ENCODE measurements at places on chromosomes 7 and 10.

GRCh38 chr7:46864716-46865115 lies 717.2 kb downstream of the TNS3 start:
- DNase-seq: no peak

DNA sequence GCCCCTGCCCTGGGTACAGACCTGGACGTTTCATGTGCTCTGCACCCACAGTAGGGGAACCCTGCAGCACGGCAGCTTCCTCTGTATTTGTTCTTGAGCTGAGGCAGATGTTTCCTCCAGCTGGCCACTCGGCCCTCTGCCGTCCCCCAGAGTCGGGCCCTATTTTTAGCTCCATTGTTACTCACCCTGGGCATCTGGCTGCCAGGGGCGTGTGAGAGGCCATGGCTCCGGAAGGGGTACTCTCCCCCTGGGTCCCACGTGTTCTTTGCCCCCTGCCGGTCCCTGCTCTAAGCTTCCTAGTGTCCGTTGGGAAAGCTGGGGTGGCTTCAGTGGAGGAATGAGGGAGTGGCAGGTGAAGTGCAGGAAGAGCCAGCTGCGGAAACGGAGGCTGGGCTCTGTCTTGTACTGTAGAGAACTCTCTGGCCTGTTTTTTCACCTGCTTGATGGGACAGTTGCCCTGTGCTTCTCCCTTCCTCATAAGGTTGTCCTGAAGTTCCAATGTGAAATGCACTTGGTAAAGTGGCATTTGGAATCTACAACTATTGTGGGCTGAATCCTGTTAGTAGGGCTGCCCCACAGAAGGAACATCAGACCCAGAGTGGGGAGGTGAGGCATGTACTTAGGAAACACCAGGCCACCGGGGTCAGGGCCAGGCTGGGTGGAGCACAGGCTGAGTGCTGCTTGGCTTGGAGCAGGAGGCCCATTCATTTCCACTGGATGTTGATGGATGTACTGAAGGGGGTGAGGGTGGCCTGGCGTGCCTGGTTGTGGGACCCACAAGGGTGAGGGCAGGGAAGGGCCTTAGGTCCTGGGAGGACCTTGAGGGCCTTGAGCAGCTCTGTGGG lies 30.6 kb downstream of the PALD1 start:
- peak; percentile 68 for DNase-seq

DNA sequence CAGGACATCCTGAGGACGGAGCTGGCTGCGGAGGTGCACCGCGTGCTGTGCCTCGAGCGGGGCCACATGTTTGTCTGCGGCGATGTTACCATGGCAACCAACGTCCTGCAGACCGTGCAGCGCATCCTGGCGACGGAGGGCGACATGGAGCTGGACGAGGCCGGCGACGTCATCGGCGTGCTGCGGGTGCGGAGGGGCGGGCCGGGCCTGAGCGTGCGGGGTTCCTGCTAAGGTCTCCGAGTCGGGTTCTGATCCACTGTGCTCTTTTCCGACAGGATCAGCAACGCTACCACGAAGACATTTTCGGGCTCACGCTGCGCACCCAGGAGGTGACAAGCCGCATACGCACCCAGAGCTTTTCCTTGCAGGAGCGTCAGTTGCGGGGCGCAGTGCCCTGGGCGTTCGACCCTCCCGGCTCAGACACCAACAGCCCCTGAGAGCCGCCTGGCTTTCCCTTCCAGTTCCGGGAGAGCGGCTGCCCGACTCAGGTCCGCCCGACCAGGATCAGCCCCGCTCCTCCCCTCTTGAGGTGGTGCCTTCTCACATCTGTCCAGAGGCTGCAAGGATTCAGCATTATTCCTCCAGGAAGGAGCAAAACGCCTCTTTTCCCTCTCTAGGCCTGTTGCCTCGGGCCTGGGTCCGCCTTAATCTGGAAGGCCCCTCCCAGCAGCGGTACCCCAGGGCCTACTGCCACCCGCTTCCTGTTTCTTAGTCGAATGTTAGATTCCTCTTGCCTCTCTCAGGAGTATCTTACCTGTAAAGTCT lies 10.4 kb downstream of the ATG9B start:
- DNase-seq: no peak

DNA sequence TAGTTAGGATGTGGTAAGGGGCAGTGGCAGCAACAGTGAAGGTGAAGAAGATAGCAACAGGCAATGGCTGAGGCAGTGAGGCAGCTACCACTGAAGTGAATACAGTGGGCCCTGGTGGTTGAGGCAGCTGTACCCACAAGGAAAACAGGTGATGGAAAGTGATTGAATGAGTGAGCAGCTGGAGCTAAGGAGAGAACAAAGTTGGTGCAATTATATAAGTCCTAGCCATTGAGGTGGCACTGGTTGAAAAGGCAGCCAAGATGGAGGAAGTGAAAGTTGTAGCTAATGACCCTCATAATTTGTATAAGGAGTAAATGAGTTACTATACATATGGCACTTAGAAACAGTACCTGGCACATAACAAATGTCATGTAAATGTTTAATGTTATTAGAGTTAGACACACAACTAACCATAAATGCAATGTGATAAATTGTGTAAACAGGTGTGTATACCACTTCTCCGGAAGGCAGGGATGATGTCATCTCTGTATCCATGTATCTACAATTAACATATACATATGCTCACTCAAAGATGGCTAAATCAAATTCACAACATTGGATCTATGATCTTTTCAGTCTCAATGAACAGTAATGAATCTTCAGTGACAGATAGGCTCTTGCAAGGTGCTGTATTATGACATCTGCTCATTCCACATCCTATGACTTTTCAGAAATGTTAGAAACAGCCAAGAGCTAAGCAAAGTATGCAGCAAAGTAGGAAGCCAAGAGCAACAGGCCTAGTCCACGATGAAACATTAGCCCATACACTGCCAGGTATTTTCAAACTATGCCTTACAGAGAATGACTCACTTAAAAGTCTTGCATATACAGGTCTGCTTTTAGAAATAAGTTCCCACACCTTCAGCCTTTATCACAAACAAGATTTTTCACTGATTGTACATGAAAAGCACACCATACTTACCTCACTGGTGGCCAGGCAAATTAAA lies 10.7 kb downstream of the XPNPEP1 start:
- DNase-seq: no peak

GRCh38 chr7:48387932-48388331 lies 216.7 kb downstream of the ABCA13 start:
- DNase-seq: no peak

GRCh38 chr10:47077386-47077785 lies 166.2 kb downstream of the PTPN20 start:
- no peak for DNase-seq

- DNase-seq: peak; percentile 37
Observed at GRCh38 chr7:76261931-76262330, 40.5 kb upstream of the HSPB1 start.

GRCh38 chr10:120022357-120022756 lies 129.8 kb downstream of the SEC23IP start:
- no peak for DNase-seq

DNA sequence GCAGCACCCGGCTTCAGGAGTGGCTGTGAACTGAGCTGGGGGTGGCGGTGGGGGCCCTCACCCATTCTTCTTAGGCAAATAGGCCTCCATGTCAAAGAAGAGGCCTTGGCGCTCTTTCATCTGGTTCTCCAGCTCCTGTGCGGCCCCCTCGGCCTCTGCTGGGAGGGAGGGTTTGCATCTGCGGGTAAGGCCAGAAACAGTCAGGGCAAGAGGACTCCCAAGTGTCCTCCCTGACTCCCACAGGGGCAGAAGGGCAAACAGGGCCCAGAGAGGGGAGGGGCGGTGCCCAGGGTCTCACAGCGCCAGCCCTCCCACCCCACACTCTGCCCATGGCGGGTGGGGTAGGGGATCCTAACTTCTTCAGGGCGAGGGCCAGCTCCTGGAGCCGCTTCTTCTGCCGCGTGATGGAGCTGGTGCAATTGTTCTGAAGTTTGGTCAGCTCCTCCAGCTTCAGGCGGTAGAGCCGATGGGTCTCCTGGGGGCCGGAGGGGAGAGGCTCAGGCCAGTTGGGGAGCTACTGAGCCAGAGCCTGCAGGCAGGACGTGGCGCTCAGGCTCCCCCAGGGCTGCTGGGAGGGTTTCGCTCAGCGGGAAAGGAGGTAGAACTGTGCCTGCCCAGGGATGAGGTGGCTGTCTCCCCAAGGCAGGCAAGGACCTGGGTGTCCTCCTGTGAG lies 2.2 kb downstream of the TMEM120A start:
- no peak for DNase-seq

DNA sequence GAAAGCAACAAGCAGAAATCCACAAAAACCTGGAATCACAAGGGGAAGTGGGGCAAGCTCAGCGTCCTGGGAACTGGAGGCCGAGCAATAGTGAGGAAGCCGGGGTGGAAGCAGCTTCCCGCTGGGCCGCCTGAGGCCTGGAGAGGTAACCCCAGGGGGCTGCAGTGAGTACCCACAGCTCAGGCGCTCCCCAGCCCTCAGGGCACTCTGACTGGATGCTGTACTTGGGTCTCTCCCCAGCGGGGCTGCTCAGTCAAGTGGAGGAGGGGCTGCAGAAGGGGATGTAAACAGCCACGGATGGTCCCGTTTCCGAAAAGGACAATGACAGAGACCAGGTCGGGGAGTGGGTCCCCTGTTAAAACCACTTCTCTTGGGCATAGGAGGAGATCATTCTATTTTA lies 50.3 kb downstream of the SLIT1 start:
- DNase-seq: no peak

DNA sequence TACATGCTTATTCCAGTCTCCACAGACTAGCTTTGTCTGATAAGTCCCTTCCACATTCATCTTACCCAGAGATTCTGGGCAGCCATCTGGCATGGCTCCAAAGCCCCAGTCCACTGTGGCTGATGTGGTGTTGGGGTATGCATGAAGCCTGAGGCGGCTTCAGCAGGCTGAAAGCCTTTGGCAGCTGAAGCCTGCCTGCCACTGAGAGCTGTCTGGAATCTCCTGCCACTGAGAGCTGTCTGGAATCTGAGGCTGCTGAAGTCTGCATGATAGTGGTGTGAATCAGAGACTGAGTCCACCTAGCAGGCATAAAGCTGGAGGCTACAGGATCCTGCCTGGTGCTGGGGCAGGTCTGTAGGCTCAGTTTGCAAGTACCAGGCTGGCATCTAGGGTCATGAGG lies 87.1 kb downstream of the DYNC1I1 start:
- no peak for DNase-seq

- DNase-seq: peak; percentile 24
Observed at GRCh38 chr7:73701357-73701995, 18.0 kb downstream of the STX1A start.

GRCh38 chr10:123011987-123012386 lies 3.2 kb downstream of the ACADSB start:
- DNase-seq: no peak

DNA sequence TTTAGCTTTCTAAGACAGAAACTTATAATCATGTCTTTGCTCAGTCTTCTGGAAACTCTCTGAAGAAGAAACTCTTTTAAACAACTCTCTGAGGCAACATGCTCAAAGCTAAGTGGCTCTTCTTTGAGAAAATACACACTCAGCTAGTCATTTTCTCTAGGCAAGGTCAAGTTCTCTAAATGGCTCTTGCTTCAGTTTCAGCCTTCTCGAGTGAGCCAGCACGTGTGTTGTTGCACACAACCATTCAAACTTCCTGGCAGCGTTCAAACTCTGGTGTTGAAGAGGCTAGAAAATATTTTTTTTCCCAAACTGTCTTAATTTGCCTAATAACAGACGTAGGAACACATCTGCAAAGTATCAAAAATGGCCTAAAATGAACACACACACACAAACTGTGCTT lies 129.1 kb downstream of the THSD7A start:
- no peak for DNase-seq

GRCh38 chr10:104734433-104734832 lies 93.3 kb downstream of the SORCS3 start:
- no peak for DNase-seq

DNA sequence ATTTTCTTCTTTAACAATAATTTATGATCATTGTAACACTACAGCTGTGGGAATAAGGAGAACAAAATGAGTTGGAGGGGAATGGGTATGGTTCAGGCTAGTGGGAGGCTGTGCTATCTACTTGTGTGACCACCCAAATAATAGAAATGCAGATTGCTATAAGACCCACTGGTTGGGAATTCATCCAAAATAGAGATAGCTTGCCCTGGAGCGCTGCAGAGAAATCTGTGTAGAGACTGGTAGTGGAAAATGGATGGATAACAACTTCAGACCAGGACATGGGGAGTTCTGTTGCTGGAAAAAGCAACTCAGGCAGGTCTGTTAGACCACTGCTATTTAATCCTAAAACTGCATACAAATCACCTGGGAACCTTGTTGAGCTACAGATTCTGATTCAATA lies 137.1 kb upstream of the MKLN1 start:
- DNase-seq: no peak

DNA sequence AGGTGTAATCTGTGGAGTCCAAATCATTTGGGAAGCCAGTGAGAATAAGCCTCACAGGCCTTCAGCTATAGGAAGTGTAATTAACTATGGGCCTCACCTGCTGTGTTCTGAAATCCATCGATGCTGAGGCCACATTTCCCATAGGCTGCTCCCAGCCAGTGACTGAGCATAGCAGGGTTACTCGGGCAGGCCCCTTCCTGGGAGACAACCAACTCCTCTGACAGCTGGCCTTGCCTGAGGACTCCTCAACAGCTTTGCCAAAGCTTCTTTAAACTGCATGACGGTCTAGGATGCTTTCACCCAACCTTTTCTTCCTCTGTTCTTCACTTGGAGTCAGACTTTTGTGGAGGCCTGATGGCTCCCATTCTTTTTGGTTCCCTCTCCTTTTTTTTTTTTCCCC lies 63.8 kb upstream of the SMNDC1 start:
- no peak for DNase-seq

DNA sequence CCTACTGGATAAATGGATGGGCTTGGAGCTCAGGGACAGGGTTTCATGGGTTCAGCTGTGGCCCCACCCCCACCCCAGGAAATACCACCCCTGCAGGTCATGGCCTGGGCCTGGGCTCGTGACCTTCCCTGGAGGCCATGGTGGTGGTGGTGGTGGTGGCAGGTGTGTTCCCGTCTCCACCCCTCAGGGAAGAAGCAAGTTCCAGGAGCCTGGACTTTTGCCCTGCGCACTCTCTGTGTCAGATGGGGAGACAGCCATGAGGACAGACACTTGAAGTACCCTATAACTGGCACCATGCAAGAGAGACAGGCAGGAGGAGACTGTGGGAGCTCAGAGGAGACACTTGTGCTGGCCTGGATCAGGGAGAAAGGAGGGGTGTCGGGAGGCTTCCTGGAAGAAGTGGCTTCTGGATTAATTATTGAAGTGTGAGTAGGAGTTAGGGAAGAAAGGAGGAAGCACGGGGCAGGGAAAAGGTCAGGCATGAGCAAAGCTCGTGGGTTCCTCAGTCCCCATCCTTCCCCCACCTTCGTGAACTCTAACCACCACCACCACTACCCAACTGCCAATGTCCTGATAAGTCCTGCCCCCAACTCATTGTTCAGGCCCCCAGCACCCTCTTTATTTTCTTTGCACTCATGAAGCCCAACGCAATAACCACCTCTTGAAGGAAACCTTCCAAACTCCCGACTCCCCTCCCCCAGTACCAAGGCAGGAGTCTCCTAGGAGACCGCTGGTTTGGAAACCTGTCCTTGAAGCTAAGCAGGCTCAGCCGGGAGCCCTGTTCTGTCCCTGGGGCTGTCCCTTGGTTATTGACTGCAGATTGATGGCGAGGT lies 8.9 kb downstream of the SH2B2 start:
- no peak for DNase-seq

- no peak for DNase-seq
Observed at GRCh38 chr7:113659416-113659815, 259.4 kb downstream of the PPP1R3A start.
